ENCODE measurements at places on chromosomes 2 and 18.

GRCh38 chr2:177239932-177240630, 24.4 kb downstream of the NFE2L2 start:
- DNase-seq = no peak

GRCh38 chr2:15681089-15681885, 89.6 kb downstream of the DDX1 start:
- no peak for DNase-seq

DNA sequence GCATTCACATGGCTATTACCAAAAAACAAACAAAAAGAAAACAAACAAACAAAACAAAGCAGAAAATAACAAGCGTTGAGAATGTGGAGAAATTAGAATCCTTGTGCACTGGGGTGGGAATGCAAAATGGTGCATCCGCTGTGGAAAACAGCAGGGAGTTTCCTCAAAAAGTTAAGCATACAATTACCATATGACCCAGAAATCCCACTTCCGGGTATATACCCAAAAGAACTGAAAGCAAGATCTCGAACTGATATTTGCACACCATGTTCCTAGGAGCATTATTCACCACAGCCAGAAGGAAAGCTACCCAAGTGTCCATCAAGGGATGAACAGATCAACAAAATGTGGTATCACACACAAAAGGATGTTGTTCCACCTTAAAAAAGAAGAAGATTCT, 17.9 kb upstream of the TEX51 start:
- no peak for DNase-seq

- DNase-seq = no peak
Measured at GRCh38 chr18:59142274-59142673, 2.6 kb downstream of the SEC11C start.

- DNase-seq = no peak
Measured at GRCh38 chr18:62578980-62579511, 56.2 kb downstream of the ZCCHC2 start.

DNA sequence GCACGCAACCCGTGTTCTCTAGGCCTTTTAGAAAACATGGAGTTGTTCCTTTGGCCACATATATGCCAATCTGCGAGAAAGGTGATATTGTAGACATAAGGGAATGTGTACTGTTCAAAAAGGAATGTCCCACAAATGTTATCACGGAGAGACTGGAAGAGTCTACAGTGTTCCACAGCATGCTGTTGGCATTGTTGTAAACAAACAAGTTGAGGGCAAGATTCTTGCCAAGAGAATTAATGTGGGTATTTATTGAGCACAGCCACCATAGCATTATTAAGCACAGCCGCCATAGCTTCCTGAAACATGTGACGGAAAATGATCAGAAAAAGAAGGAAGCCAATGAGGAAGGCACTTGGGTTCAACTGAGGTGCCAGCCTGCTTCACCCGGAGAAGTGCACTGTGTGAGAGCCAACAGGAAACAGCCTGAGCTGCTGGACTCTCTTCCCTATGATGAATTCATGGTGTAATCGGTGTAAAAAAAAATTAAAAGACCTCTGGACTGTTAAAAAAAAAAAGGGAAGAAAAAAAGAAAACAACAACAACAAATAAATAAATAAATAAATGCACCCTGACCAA, 29.0 kb upstream of the REL start:
- DNase-seq = no peak

DNA sequence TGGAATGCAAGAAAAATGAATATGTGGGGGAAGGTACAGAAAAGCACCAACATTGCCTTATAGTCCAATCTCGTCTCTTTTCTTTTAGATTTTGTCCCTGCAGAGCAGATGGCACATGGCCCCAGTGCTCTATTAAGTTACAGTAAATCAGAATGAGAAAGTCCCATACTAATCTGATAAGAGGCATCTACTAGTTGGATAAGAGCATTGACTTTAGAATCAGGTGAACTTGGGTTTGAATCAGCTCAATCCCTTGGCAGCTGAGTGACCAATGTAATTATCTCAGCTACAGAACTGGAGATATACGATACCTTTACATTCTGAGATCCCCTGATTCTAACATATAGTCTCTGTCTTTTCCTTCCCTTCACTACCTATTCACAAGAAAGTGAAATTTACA, 54.8 kb upstream of the PDE1A start:
- DNase-seq = no peak

- no peak for DNase-seq
Measured at GRCh38 chr18:12287131-12287681, 20.8 kb upstream of the TUBB6 start.

GRCh38 chr2:219057709-219058540, 2.8 kb downstream of the IHH start:
- peak; percentile 23 for DNase-seq

GRCh38 chr2:27715318-27716210, 51.9 kb downstream of the SLC4A1AP start:
- no peak for DNase-seq

- no peak for DNase-seq
Measured at GRCh38 chr2:11582862-11583752, 49.3 kb downstream of the GREB1 start.

DNA sequence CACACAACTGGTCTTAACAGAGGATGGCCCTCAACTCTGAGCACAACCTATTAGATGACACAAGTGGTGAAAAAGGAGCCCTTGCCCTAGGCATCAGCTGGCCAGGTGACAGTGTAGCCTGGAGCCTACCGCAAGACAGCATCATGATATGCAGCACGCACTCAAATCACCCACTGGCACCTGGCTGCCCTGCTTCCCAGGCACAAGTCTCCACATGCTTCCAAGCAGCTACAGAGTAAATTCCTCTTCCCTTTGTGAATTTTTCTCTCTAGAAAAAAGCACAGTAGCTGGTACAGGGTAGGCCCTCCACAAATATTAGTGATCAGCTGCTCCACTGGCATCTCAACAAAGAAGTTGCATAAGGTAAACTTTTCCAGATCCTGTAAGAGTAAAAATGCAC, 6.0 kb downstream of the FBXO15 start:
- no peak for DNase-seq

GRCh38 chr2:209472112-209472832, 48.4 kb downstream of the MAP2 start:
- DNase-seq = no peak

GRCh38 chr2:115083711-115084110, 641.3 kb downstream of the DPP10 start:
- no peak for DNase-seq

- DNase-seq = no peak
Measured at GRCh38 chr2:28364610-28365009, 28.0 kb upstream of the FOSL2 start.

- no peak for DNase-seq
Measured at GRCh38 chr2:55860832-55861231, 62.8 kb downstream of the EFEMP1 start.

GRCh38 chr2:57890464-57890863, 156.1 kb upstream of the VRK2 start:
- no peak for DNase-seq

DNA sequence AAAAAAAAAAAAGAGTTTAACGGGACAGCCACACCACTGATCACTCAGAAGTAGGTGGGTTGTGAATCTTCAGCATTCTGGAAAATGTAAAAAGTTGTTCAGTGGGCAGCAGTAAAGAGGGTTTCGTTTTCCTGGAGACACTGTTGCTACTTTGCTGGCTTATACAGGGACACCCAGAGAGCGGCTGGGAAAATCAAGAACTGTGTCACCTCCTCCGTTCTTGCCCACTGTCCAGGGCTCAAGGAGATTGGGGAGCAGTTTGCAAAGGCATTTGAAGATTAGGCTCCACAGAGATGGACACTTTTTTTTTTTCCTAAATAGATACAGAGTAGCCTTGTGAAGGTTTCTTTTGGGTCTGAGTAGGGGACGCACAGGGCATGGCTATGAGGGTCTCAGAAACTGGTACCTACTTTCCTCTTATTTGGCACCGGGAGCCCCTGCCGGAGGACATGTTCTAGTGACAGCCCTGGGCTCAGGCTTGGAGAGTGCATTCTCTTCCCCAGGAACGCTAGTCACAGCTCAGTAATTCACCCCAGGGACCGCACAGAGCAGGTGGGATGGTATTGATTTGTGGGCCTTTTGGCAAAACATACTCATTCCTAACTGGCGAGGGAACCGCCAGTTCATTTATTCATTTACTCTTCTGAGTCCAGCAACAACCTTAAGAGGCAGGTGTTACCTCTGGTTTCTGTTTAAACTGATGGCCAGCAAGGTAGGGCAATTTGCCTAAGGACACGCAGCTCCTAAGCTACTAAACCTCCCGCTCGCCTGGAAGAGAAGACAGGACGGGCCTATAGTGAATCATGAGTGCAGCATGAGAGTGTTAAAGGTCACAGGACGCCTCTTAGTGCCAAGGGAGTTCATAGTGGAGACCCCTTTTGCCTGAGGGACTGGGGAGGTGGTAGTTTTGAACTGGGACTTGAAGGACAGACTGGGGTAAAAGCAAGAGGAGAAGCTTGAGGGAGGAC, 53.1 kb downstream of the HPCAL1 start:
- no peak for DNase-seq

- DNase-seq = no peak
Measured at GRCh38 chr2:153823880-153824279, 47.8 kb upstream of the GALNT13 start.

- no peak for DNase-seq
Measured at GRCh38 chr2:101132202-101132601, 19.0 kb downstream of the TBC1D8 start.

- no peak for DNase-seq
Measured at GRCh38 chr2:123935405-123935804, 89.7 kb upstream of the CNTNAP5 start.

DNA sequence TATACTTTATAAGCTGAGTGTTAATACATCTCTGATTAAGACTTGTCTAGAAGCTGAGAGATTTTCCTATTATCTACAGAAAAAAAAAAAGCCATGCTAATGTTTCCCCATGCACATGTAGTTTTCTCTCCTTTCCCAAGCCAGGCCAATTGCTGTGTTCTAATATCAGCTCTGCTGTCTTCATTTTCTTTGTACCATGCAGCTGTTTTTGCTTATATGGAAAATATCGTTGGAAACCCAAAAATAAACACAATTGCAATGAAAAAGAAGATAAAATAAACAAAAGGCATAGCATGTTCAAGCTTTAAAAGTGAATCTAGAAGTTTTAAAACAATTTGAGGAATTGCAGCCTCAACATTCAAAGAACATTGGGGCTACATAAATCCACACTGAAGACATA, 817.4 kb upstream of the ACVR2A start:
- no peak for DNase-seq

DNA sequence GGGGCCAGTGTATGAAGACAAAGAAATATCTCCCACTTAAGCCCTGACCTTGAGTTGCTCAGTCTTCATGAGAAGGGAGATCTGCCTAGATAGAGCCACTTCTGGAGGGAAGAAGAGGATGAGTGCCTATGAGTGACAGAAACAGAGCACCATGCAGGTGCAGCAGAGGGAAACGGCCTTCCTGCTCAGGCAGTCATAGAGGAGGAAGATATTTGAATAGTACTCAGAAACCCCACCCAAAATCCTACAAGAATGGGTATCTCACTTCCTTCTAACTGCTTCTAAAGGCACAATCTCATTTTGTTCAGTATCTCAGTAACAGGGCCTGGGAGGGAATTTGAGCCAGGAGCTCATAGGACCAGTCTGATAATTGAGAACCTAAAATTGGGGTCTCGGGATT, 339.3 kb downstream of the ALK start:
- no peak for DNase-seq

- no peak for DNase-seq
Measured at GRCh38 chr2:119596638-119597037, 52.4 kb downstream of the CFAP221 start.

GRCh38 chr2:78070693-78071092, 548.5 kb upstream of the LRRTM4 start:
- no peak for DNase-seq

GRCh38 chr2:237351796-237352195, 62.2 kb downstream of the COL6A3 start:
- DNase-seq = no peak

GRCh38 chr2:143700865-143701264, 571.6 kb downstream of the ARHGAP15 start:
- no peak for DNase-seq

GRCh38 chr18:59881728-59882656, 17.8 kb upstream of the PMAIP1 start:
- DNase-seq = no peak

DNA sequence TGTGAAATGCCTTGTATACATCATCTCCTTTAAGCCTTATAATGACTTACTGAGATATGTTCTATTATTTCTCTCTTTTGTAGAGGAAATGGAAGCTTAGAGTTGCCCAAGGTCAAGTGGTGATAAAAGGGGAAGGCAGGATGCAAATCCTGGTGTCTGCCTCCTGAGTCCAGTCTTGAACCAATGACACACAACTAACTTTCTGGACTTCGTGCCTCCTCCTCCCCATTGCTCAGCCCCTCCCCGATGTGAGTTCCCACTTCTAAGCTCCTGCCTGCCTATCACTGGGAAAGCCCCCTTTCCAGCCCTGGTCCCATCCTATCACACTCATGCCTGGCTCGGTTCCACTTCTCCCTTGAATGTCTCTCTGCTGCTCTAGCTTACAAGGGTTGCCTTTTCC, 6.9 kb upstream of the CTIF start:
- DNase-seq = no peak

Data from amygdala (tissue), 56 donors.